CD8-positive, alpha-beta T cell (primary cell): ENCODE measurements at places on chromosomes 11 and 22.

DNA sequence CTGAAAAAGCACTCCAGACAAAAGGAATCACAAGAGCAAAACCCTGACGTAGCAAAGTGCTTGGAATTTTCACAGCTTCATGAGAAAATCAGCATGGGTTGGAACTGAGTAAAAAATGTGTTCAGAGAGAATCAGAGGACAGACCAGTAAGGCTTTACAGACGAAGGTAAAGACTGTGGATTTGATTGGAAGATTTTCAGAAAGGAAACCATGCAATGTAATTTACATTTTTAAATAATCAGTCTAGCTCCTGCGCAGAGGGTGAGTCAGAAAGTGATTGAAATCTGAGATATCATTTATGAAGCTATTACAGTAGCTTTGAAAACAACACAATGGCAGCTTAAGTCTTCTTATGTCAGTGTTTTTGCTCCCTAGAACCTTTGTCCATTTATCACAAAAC lies 1122.3 kb downstream of the LRRC4C start:
- DNase-seq, result no peak

- DNase-seq, result no peak
Observed at GRCh38 chr11:128205796-128206195, 381.6 kb downstream of the ETS1 start.

GRCh38 chr11:119515771-119516400 lies 92.9 kb upstream of the THY1 start:
- no peak for DNase-seq

- DNase-seq, result no peak
Observed at GRCh38 chr22:23227380-23227779, 47.1 kb downstream of the BCR start.

- no peak for DNase-seq
Observed at GRCh38 chr11:59076876-59077571, 9.1 kb upstream of the GLYATL1B start.

DNA sequence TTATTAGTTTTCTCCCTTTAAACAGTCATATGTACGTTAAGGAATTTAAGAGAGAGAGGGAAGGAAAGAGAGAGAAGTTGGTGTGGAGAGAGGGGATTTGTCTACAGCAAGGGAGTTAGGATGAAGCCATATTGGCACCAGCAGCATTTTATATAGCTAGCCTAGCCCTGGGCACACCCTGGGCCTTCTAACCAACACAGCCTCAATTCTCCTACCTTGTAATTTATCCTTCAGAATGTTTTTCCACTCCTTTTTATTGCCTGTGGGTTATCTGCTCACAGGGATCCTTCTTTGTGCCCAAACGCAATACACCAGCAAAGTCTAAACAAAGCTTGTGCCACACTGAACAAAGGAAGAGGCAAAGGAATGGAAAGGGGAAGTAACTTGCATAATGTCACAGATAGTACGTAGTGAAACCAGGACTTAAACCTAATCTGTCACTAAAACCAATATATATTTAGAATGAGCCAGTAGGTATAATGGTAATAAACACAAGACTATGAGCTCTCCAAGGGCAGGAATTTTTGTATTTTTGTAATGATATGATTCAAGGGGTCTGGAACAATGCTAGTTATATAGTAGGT lies 613.8 kb upstream of the TENM4 start:
- DNase-seq, result no peak

- DNase-seq, result no peak
Observed at GRCh38 chr11:35859301-35859700, 84.6 kb upstream of the LDLRAD3 start.

GRCh38 chr11:68962527-68963250 lies 18.1 kb downstream of the MRGPRD start:
- peak; percentile 19 for DNase-seq

DNA sequence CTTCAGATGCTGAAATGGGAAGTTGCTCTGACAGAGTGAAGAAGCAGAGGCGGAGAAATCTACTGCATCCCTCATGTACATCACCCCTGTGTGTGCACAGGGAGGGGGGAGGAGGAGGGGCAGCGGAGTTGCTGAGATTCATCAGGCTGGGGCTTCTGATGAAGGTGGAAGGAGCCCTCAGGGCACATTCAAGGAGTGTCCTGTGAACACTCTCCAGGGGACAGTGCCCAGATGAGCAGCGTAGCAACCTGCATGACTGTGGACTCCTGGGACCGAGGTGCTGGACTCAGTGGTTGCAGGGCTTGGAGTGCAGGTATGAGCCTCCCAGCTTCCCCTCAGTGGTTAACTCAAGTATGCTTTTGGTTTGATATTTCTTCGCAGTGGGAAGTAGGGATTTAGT lies 257.8 kb upstream of the B3GAT1 start:
- no peak for DNase-seq

GRCh38 chr11:13168271-13168670 lies 109.3 kb upstream of the BMAL1 start:
- DNase-seq, result no peak

DNA sequence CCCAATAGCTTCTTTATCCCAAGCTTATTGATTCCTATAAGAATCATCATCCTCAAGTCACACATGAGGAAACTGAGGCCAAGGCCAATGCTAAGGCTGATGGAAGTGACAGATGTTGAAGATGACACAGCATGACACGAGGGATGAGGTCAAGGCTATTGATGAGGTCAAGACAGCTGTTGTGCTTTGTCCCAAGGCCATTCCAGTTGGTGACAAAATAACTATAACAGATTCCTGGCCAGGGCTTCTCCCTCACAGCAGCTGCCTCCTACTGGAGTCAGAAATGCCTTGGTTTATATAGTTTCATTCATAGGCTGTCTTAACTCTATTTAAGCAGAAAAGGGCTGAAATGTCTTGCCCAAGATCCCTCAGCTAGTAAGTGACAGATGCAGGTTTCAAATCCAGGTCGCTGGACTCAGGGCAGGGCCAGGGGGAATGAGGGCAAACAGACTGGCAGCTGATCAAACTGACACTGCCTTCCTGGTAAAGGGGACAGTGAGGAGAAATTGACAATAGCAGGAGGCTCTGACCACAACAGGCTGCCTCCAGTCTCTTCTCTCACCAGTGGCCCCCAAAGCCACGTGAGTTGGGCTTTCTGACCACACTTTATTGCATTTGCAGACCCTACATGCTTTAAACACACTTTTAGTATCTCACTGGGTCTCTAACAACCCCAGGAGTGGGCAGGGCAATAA lies 16.5 kb downstream of the MIF start:
- DNase-seq, result no peak

DNA sequence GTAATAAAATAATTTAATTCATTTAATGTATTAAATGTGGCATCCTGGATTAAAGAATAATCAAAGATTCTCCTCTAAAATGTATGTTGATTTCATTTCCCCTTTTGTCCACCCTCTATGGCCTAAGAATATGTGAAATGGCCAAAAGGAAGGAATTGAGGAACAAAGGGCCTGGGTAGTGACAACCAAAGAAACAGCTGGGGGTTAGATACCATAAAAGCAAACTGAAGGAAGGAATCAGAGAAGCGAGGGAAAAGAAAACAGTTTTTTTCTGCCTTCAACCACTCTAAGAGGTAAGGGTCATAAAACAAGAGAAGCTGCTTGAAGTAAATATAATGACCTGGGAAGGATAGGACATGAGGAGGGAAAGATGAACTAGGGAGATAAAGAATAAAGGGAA lies 139.3 kb downstream of the FAM76B start:
- no peak for DNase-seq

- no peak for DNase-seq
Observed at GRCh38 chr22:37742376-37743171, 45.7 kb downstream of the TRIOBP start.

GRCh38 chr11:106998116-106998915 lies 20.0 kb downstream of the GUCY1A2 start:
- no peak for DNase-seq

- DNase-seq, result no peak
Observed at GRCh38 chr11:116773203-116774097, 663 bp upstream of the BUD13 start.

DNA sequence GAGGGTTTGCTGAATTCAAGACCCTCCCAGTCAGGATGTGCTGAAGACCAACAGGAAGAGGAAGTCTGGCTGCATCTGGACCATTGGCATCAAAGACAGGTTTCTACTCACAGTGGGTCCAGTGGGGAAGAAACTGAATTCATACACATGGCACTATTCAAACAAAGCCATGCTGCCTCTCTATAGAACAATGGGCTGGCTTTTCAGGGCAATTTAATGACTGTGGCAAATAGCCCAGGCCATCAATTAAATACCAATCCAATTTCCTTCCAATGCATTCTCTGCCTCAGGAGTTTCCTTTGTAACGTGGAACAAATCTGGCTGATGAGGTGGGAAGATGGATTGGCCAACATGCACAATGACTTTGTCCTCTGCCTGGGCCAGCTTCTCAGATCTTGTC lies 98.6 kb downstream of the SEZ6L start:
- no peak for DNase-seq

- peak; percentile 48 for DNase-seq
Observed at GRCh38 chr11:128757235-128757711, 63.4 kb downstream of the FLI1 start.

- no peak for DNase-seq
Observed at GRCh38 chr22:36281781-36282327, 28.9 kb downstream of the APOL1 start.
